ENCODE measurements at places on chromosomes 11 and 22.

DNA sequence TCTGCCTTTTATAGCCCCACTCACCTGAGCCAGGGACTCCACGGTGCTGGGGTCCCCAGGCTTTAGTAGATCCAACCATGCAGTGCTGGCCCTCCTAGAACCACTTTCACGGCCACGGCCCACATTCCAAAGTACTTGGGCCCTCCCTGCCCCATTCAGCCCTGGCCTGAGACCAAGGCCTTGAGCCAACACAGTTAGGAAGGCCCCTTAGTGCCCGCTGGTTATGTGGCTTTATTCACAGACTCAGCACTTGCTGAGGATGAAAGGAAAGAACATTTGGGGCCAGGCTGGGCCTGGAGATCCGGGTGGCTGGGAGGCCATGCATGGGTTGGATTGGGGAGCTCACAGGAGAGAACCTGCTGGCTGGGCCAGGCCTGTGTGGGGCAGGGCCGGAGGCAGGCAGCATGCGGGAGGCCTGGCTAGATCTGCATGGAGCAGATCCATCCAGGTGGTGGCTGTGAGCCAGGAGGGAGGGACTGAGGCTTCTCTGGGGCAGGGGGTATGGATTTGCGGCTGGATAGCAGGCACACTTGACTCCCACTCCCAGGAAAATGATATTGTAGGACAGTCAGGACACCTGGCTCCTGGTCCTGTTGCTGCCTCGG, 12.6 kb downstream of the CHRM1 start:
- DNase-seq = no peak

DNA sequence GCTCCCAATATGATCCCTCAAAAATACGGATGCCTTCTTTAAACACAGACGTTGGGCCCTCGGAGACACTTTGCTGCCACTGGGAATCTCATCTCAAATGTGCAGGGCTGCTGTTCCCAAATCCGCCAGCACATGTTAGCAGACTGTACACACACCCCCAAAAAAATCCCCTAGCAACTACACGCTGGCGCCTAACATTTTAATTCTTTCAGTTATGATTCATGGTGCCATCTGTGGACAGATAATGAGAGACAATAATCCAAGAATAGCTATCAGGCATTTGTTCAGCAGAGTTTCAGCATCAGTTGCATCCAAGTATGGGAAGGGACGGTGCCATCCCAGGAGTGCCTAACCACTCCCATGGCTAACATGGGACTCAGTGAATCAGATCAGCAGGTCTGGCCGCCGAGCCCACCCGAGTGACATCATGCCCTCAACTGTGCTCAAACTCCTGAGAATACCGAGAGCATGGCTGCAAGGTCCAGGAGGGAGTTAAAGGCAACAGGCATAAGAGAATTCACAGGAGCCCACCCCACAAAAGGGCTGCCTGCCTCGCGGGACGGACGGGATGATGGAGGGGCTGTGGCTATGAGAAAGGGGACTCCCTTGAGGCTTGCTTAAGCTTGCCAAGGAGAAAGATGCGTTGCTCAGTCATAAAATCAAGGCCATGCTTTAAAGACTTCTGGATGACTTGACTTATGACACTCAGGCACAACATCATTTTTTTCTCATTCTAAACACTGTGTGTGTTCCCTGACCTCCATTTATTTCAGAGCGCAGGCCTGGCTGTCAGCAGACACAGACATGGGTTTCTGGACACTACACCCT, 337.0 kb downstream of the SHANK2 start:
- DNase-seq = peak; percentile 13

DNA sequence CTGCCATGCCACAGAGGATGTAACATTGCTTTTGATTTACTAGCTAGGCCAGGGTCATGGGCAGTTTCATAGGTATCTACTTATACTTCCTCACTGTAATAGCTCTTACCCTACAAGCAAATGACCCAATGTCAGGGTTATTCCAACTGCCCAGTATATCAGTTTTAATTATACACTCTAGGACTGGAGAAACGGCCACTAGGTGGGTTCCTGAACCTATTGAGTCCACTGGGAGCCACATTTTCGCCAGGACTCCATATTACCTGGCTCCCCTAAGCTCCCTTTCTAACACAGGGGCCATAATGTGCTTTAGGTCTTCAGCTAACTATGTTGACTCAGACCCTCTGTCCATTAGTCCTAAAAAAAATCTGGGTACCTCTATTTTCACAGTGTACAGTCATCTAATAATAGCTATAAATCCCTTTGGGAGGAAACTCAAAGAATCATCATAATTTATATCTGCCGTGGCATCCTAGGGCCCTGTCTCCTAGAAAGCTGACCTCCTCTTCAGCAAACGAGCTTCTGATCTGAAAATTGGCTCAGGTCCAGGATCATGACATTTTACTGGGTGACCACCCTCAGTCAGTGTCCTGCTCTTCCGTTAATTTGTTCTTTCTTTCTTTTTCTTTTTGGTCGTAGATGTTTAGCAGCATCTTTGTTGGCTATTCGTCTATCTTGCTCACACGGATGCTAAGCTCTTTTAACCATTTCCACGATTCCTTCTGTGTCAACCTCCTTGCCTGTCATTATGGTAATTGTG, 244.3 kb downstream of the FAM76B start:
- no peak for DNase-seq

GRCh38 chr22:23894710-23895598, 771 bp downstream of the MIF start:
- peak; percentile 72 for DNase-seq

DNA sequence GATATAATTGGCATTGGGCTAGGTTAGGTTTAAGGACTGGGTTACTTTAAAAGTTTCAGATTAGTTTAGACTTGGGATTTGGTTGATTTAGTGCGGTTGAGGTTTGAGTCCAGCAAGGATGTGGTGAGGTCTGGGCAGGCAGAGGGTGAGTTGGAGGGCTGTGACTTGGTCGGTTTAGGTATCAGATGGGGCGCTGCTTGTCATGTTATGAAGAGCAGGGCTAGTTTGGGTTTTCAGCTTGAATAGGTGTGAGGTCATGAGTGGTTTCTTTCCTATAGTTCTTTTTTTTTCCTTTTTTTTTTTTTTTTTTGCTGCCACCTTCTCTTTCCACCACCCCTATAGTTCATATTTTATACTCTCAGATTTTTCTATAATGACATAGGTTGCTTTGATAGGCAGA, 4.8 kb downstream of the CLCF1 start:
- DNase-seq = no peak

DNA sequence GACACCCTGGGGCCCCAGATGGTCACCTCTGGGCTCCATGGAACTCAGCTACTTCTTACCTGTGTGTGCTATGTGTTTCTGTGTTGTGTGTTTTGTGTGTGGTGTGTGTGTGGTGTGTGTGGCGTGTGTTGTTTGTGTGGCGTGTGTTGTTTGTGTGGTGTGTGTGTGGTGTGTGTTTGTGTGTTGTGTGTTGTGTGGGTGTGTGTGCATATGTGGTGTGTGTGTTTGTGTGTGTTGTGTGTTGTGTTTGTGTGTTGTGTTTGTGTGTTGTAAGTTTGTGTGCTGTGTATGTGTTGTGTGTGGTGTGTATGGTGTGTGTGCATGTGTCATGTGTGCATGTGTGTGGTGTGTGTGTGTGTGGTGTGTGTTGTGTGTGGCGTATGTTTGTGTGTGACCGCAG, 3.8 kb upstream of the WNT7B start:
- no peak for DNase-seq

DNA sequence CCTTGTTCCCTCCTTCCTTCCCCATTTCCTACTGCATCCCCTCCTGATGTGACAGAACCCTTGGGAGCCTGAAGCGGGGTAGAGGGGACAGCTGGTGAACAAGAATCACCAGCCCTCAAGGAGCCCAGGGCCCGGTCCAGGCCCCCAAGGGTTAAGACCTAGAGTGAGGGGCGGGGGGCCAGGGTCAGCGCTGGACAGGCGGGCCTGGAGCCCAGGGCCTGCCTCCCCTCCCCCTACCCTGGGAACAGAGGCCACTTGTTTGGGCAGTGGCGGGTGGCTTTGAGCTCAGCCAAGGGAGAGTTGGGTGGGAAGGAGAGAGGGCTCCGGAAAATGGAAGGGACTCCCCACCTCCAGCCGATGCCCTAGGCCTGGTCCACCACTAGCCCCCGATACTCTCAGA, 2.1 kb downstream of the ARAP1 start:
- no peak for DNase-seq

GRCh38 chr11:27722953-27723344, 22.7 kb upstream of the BDNF start:
- DNase-seq = peak; percentile 58
